ENCODE measurements at places on chromosomes 3 and 15. TPM values are rescaled to one million over a fixed set of nuclear protein-coding genes. Genes with fewer than 3 reads are reported as not detected.
A peak's percentile ranks its signal among the peaks of the same experiment; 100 is the strongest.

GRCh38 chr15:23067416-23067815 lies 28.0 kb upstream of the TUBGCP5 start:
- DNase-seq, result no peak

DNA sequence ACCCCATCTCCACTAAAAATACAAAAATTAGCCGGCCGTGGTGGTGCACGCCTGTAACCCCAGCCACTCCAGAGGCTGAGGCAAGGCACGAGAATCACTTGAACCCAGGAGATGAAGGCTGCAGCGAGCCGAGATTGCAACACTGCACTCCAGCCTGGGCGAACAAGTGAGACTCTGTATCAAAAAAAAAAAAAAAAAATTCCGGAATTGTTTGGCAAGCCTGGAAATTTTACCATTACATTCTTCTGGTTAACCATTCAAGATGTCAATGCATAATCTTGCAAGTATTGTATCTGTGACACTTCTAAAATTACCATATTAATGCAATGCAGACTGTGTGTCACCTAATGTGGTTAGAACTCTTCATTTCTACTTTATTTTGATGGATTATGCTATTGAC lies 67.0 kb downstream of the CSNK1G1 start:
- DNase-seq, result no peak

- DNase-seq, result no peak
Observed at GRCh38 chr3:68666429-68667136, 265.8 kb downstream of the TAFA4 start.

The IL17RD gene
- 18.9 TPM for total RNA-seq

The LRRIQ4 gene
- not detected for total RNA-seq

DNA sequence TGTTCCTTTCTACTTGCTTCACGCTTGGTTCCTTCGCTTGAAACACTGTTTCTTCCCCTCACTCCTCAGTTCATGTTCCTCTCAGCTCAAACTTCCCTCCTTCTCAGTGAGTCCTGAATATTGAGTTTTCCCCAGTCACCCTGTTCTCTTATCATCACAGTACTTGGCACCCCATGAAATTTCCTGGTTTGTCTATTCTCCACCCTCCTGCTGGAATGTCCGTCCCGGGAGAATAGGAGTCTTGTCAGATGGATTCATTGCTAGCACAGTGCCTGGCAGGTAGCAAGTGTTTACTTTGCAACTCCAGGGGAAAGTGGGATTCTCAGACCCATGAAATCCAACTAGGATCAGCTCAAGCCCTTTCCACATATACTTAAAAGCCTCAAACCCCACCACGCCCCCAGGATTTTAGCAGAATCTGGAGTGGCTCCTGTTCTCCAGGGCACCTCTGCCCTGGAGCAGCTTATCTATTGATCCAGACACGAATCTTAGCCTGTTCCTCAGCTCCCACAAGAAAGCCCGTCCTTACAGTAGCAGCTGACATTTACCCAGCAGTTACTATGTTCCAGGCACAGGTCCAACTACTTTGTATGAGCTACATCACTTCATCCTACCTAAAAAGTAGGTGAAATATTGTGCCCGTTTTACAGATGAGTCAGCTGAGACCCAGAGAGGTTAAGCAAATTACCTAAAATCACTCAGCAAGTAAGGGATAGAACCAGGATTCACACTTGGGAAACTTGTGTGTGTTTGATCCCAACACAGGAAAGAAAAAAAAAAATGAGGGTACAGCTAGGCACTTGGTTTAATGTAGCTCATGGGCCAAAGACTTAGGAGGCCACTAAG lies 36.8 kb upstream of the MAP3K13 start:
- no peak for DNase-seq

- peak; percentile 65 for DNase-seq
Observed at GRCh38 chr15:92818651-92819277, 81.4 kb upstream of the CHD2 start.
